ENCODE measurements at places on chromosomes 6 and 20. TPM values are rescaled to one million over a fixed set of nuclear protein-coding genes. Genes with fewer than 3 reads are reported as not detected.
A peak's percentile ranks its signal among the peaks of the same experiment; 100 is the strongest.

- no peaks in the 10 kb centered on the region for H3K27me3 ChIP-seq
- no peaks in the 10 kb centered on the region for H3K4me1 ChIP-seq
- no peaks in the 10 kb centered on the region for H3K36me3 ChIP-seq
- H3K27ac ChIP-seq: no peak overlapping the region
- DNase-seq: no peak
- H3K4me3 ChIP-seq: no peak overlapping the region
These were observed 18.2 kb upstream of the MYB start for GRCh38 chr6:135162678-135163439.

DNA sequence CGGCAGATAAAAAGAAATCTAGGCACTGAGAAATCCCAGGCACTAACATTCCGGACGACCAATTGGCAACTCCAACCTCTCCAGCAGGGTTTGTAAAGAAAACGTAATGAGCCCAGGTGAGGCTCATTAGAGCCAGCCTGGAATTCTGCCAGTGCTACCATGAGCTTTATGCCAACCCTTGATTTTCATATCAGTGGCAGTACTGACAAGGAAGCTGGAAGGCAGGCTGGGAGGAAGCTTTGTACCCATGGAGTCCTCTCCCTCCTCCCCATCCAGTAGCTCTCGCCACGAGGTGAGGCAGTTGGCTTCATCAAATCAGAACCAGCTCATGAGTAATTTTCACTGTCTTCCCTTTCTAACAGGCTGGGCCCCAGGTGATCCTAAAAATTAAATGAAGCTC lies 250.2 kb downstream of the ZNF217 start:
- no peak for DNase-seq
- no peaks in the 10 kb centered on the region for H3K4me1 ChIP-seq
- H3K4me3 ChIP-seq: no peak overlapping the region
- H3K36me3 ChIP-seq: no peaks in the 10 kb centered on the region
- no peaks in the 10 kb centered on the region for H3K27me3 ChIP-seq
- H3K27ac ChIP-seq: no peak overlapping the region

DNA sequence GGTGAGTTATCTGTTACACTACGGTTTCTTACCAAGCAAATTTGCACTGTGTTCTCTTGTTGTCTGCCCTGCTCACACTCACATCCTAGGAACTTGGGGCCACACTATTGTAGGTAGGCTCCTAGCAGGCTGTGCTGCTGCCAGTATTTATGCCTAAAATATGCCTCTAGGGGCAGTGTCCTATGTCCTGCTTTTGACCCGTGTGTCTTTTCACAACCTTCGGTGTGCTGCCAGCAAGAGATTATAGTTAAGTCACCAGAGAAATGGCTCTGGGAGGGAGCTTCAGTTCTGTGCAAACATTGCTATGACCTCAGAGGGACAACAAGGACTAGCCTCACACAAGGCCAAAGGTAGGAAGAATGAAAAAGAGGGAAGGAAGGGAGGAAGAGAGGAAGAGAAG lies 8.9 kb upstream of the TAAR5 start:
- H3K27ac ChIP-seq: no peak overlapping the region
- H3K4me3 ChIP-seq: no peak overlapping the region
- H3K4me1 ChIP-seq: no peaks in the 10 kb centered on the region
- DNase-seq: no peak
- no peaks in the 10 kb centered on the region for H3K36me3 ChIP-seq

DNA sequence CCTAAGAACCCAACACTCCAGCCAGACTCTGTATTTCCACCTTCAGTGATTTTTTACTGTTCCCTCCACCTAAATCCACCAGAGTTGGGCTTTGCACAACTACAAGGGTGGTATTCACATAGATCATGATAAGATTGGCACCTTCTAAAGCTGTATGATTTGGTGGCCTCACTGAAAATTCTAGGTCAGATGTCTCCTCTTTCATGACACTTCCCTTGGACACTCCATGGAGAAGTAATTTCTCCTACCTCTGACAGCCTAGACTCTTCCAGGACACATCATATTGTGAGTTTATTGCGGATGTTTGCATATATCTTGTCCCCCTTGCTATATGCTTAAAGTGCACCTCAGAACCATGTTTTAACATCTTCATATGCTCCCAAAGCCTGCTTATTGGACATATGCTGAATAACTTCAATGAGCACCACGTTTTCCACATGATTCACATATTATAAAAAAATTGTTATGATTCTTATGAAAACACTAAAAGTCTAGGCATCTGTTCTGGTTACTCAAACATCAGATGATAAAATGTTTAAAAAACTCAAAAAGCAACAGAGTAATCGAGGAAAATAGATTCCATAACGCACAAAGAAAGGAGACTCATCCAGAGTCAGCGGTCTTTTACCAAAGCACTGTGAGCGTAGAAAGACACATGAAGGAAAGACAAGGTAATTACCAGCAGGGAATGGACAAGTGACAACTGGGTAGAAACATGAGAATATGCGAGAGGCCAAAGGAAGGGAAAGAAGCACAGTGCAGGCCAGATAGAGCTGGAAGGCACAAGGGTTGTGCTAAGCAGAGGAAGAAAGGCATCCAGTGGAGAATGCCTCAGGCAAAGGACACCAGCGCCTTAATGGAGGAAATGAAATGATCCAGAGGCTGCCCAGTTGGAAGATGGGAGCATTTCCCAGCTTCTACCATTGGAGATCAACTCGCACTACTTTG lies 46.5 kb downstream of the KIF16B start:
- DNase-seq: peak; percentile 59
- no peak overlapping the region for H3K4me3 ChIP-seq
- H3K27me3 ChIP-seq: no peaks in the 10 kb centered on the region
- H3K4me1 ChIP-seq: peaks cover 25% of the 10 kb centered on the region
- no peaks in the 10 kb centered on the region for H3K36me3 ChIP-seq

DNA sequence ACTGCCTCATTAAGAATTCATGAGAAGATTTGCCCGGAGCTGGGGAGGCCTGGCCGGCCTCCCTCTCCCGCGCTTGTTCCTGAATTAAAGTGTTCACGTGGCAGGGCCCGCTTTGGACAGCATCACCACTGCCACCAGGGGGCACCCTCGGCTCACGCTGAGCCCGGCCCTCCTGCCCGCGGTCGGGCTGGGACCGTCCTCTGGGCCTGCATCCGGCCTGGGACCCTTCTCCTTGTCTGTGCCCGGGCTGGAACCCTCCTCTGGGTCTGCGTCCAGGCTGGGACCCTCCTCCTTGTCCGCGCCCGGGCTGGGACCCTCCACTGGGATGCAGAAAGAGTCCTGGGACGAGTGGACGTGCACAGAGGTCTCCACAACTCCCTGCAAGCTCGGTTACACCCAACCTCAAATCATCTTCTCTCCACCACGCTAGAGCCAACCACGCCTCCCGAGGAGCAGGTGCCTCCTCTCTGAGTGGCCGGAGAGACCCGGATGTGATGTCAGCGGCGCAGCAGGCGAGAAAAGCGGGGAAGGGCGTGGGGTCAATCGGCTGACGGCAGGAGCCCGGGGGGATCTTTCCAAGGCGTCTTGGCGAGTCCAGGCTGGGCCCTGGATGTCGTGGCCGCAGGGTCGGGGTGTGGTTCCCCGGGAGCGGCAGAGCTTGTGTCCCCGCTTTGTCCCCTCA lies 50.9 kb upstream of the DACT2 start:
- no peak overlapping the region for H3K4me3 ChIP-seq
- DNase-seq: peak; percentile 49
- H3K27ac ChIP-seq: no peak overlapping the region

GRCh38 chr6:138386897-138387296 lies 9.2 kb downstream of the SMIM28 start:
- no peaks in the 10 kb centered on the region for H3K4me1 ChIP-seq
- no peak overlapping the region for H3K27ac ChIP-seq
- H3K4me3 ChIP-seq: no peak overlapping the region
- H3K27me3 ChIP-seq: no peaks in the 10 kb centered on the region
- DNase-seq: no peak

- H3K27ac ChIP-seq: peak overlapping the region; percentile 81
- H3K36me3 ChIP-seq: peaks cover 29% of the 10 kb centered on the region
- no peaks in the 10 kb centered on the region for H3K27me3 ChIP-seq
- no peak for DNase-seq
- peaks cover 23% of the 10 kb centered on the region for H3K4me1 ChIP-seq
- no peak overlapping the region for H3K4me3 ChIP-seq
These were observed 29.5 kb downstream of the NAPB start for GRCh38 chr20:23391707-23392310.

DNA sequence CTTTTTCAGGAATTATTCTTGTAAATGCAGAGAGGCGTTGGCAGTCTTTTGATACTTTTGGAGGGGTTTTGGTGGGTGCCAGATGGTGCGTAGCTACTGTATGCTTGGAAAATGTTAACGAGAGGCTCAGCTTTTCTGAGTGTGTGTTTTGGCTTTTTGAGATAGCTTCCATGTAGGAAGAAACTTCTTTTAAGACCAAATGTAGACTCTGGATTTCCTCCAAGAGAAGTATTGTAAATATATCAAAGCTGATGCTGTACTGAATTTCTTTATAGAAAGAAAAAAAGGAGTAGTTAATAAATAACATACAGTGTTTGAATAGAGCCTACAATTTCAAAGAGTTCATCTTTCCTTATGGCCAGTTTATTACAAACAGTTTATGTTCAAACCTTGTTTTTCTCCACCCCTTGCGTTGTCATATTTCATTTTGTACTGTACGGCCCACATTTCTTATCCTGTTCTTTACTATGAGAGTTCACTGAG lies 16.7 kb downstream of the TIAM2 start:
- H3K27ac ChIP-seq: no peak overlapping the region
- no peaks in the 10 kb centered on the region for H3K36me3 ChIP-seq
- peaks cover 12% of the 10 kb centered on the region for H3K4me1 ChIP-seq
- no peak for DNase-seq
- no peak overlapping the region for H3K4me3 ChIP-seq

- no peak for DNase-seq
- no peak overlapping the region for H3K27ac ChIP-seq
- no peak overlapping the region for H3K4me3 ChIP-seq
- H3K4me1 ChIP-seq: peaks cover 7% of the 10 kb centered on the region
- H3K27me3 ChIP-seq: no peaks in the 10 kb centered on the region
These were observed 46.8 kb downstream of the DSTN start for GRCh38 chr20:17616480-17617211.

PGC gene
- total RNA-seq: not detected

ATG5 gene
- 22.3 TPM for total RNA-seq

GRCh38 chr6:42390228-42390934 lies 61.3 kb downstream of the TRERF1 start:
- H3K27ac ChIP-seq: no peak overlapping the region
- H3K27me3 ChIP-seq: no peaks in the 10 kb centered on the region
- H3K36me3 ChIP-seq: no peaks in the 10 kb centered on the region
- DNase-seq: no peak
- H3K4me1 ChIP-seq: no peaks in the 10 kb centered on the region

CPNE5 gene
- not detected for total RNA-seq

GNAS gene
- total RNA-seq: 854 TPM

DNA sequence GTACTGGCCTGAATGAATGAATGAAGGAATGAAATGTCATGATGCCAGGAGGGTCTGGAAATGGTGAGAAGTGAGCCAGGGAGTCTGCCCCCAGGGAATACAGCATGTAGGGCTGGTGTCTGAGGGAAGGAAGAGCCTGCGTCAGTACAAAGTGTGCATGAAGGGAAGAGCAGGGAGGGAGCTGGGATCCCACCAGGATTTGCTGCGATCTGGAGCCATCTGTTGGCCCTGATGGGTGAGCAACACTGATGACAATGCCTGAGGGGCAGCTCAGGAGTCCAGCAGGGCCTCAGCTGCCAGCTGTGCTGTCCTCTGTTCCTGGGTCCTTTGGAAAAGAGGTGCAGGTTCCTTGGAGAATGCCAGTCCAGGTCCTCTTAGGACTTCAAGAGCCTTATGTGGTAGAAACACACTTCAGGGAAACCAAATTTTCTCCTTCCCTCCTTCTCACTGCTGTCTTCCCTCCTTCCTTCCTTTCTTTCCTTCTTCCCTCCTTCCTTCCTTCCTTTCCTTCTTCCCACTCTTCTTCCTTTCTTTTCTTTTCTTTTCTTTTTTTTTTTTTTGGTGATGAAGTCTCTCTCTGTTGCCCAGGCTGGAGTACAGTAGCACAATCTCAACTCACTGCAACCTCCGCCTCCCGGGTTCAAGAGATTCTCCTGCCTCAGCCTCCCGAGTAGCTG lies 11.5 kb downstream of the BPI start:
- no peaks in the 10 kb centered on the region for H3K36me3 ChIP-seq
- no peaks in the 10 kb centered on the region for H3K27me3 ChIP-seq
- H3K4me3 ChIP-seq: no peak overlapping the region
- DNase-seq: no peak
- H3K4me1 ChIP-seq: no peaks in the 10 kb centered on the region
- no peak overlapping the region for H3K27ac ChIP-seq

SH3BGRL2 gene
- total RNA-seq: 15.7 TPM

DNA sequence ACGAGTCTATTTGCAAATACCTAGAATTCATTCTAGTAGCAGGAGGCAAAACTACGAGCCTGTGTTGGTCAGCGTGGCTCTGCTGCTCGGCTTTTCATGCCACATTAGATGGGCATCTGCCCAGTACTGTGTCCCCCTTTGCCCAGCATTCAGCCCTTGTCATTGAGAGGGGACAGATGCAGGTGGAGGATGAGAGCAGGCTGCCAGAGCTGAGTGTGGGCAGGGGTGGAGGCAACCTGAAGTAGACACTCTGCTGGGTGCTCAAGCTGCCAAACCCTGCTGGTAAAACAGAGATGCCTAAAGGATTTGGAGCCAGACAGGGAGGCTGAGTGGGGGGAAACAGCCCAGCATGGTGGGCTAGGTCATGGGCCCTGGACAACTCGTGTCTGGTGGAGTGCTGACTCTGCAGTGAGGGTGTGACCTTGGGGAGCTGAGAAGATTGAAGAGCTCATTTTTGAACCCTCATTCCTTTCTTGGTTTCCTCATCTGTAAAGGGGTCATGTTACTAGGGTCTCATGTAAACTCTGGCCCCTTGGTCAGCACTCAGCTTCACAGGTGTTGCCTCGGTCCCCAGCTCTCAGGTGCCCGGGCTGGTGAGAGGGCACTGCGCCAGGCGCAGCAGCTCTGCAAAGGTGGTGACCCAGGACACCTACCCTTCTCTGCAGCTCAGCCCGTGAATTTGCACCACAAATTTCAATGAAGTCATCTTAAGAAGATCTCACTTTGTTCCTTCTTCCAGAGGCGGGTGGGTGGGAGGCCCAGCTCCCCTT lies 64.2 kb upstream of the BHLHE23 start:
- peaks cover 41% of the 10 kb centered on the region for H3K27me3 ChIP-seq
- H3K4me1 ChIP-seq: no peaks in the 10 kb centered on the region
- no peak overlapping the region for H3K27ac ChIP-seq
- no peak for DNase-seq
- no peak overlapping the region for H3K4me3 ChIP-seq

- H3K4me3 ChIP-seq: no peak overlapping the region
- no peaks in the 10 kb centered on the region for H3K27me3 ChIP-seq
- no peaks in the 10 kb centered on the region for H3K36me3 ChIP-seq
- H3K4me1 ChIP-seq: no peaks in the 10 kb centered on the region
These were observed 321.3 kb downstream of the TFAP2B start for GRCh38 chr6:51139950-51140385.

- H3K27ac ChIP-seq: no peak overlapping the region
- no peak for DNase-seq
- H3K36me3 ChIP-seq: no peaks in the 10 kb centered on the region
- no peak overlapping the region for H3K4me3 ChIP-seq
- no peaks in the 10 kb centered on the region for H3K4me1 ChIP-seq
- H3K27me3 ChIP-seq: no peaks in the 10 kb centered on the region
These were observed 19.5 kb upstream of the TCP11 start for GRCh38 chr6:35160642-35161041.

PTK6 gene
- total RNA-seq: 0.36 TPM
